Pulmonary artery endothelial cell (primary cell): ENCODE measurements at places on chromosomes 13 and 19. TPM values are rescaled to one million over a fixed set of nuclear protein-coding genes. Genes with fewer than 3 reads are reported as not detected.

Gene ZNF600
- total RNA-seq: 3.7 and 6.3 TPM in 2 replicates

Gene SHD
- total RNA-seq: not detected in 2 replicates

Gene SLC8A2
- not detected in 2 replicates for total RNA-seq

Gene TEX101
- total RNA-seq: not detected in 2 replicates

Gene KPTN
- total RNA-seq: 3.7 and 7.1 TPM in 2 replicates

Gene CALR3
- not detected in 2 replicates for total RNA-seq

Gene CCDC169
- total RNA-seq: 3.8 and 4.7 TPM in 2 replicates

Gene STOML3
- not detected in 2 replicates for total RNA-seq

Gene PODNL1
- total RNA-seq: 0.04 and 0.13 TPM in 2 replicates

Gene DIS3
- 47.9 and 53.0 TPM in 2 replicates for total RNA-seq

Gene FNDC3A
- 53.8 and 70.4 TPM in 2 replicates for total RNA-seq

Gene TMTC4
- total RNA-seq: 31.1 and 44.8 TPM in 2 replicates

Gene SERPINE3
- total RNA-seq: not detected in 2 replicates

Gene KLK6
- not detected in 2 replicates for total RNA-seq

Gene MAP4K1
- 0.13 and 0.21 TPM in 2 replicates for total RNA-seq

Gene CDK8
- total RNA-seq: 13.9 and 14.4 TPM in 2 replicates

Gene KLF1
- total RNA-seq: not detected in 2 replicates

Gene NLRP11
- total RNA-seq: not detected in 2 replicates

Gene FCAR
- not detected in 2 replicates for total RNA-seq

Gene TRAPPC5
- 121 and 191 TPM in 2 replicates for total RNA-seq

Gene SLC5A5
- total RNA-seq: not detected in 2 replicates

Gene CADM4
- 4.3 and 5.6 TPM in 2 replicates for total RNA-seq

Gene PRSS57
- total RNA-seq: 0.07 TPM in 1 of 2 replicates, not detected in the other

Gene OR7A5
- total RNA-seq: not detected in 2 replicates

Gene PRR36
- 0.07 TPM in 1 of 2 replicates, not detected in the other for total RNA-seq

Gene CGB2
- not detected in 2 replicates for total RNA-seq

Gene CABP5
- not detected in 2 replicates for total RNA-seq

Gene CD37
- total RNA-seq: not detected in 2 replicates

Gene UBE2L5
- total RNA-seq: not detected in 2 replicates

Gene SMIM44
- not detected in 2 replicates for total RNA-seq

Gene MYH14
- total RNA-seq: 0.07 TPM in 1 of 2 replicates, not detected in the other

Gene ITGBL1
- total RNA-seq: 43.0 and 44.3 TPM in 2 replicates

Gene NFKBIB
- total RNA-seq: 15.1 and 23.6 TPM in 2 replicates

Gene ZNF763
- total RNA-seq: 0.40 and 1.9 TPM in 2 replicates

Gene APOC4
- not detected in 2 replicates for total RNA-seq

Gene UNC13A
- under 0.01 TPM in 1 of 2 replicates, not detected in the other for total RNA-seq
